ENCODE measurements at places on chromosomes 4 and X. TPM values are rescaled to one million over a fixed set of nuclear protein-coding genes. Genes with fewer than 3 reads are reported as not detected.

GRCh38 chrX:147498796-147499195 lies 412.9 kb upstream of the FMR1 start:
- DNase-seq = no peak

Gene LRP2BP
- 1.1 TPM for polyA plus RNA-seq

Gene INTU
- 2.8 TPM for polyA plus RNA-seq

Gene NKX3-2
- not detected for polyA plus RNA-seq

Gene TMEM192
- 4.9 TPM for polyA plus RNA-seq

GRCh38 chr4:94653984-94654609 lies 103.7 kb upstream of the BMPR1B start:
- no peak for DNase-seq

Gene GAGE1
- not detected for polyA plus RNA-seq

DNA sequence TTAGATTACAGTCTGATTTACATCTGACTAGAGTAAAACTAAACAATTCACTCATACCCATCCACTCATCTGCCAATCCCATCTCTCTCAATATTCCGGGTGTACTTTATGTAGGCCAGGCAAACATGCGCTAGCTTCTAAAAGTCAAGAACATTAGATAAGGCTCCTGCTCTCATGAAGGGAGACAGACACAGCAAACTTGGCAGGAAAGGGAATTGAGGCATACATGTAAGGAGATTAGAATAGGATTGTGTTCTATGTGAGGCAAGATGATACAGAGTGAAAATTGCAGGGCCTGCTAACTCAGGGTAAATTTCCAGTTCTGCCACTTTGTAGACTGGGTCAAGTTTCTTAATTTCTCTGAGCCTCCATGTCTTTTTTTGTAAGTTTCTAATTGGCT lies 135.8 kb downstream of the CDS1 start:
- no peak for DNase-seq

- no peak for DNase-seq
Measured at GRCh38 chrX:38287674-38288073, 39.6 kb downstream of the RPGR start.

DNA sequence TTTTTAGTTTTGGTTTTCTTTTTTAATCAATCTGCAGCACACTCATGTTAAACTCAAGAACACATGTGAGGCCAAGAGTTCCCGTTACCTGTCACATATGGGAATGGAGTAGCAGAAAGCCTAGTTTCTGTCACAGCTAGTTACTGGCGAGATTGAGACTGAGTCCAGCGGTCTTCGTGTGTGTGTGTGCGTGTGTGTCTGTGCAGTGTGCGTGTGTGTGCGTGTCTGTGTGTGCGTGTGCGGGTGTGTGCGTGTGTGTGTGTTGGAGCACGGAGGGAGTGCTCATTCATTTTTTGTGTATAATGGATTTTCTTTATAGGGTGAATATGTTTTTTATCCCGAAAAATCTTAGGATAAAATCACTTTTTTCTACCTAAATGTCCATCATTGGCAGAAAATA lies 19.2 kb downstream of the F11 start:
- DNase-seq = no peak

GRCh38 chr4:117949621-117950020 lies 84.7 kb upstream of the NDST3 start:
- no peak for DNase-seq

DNA sequence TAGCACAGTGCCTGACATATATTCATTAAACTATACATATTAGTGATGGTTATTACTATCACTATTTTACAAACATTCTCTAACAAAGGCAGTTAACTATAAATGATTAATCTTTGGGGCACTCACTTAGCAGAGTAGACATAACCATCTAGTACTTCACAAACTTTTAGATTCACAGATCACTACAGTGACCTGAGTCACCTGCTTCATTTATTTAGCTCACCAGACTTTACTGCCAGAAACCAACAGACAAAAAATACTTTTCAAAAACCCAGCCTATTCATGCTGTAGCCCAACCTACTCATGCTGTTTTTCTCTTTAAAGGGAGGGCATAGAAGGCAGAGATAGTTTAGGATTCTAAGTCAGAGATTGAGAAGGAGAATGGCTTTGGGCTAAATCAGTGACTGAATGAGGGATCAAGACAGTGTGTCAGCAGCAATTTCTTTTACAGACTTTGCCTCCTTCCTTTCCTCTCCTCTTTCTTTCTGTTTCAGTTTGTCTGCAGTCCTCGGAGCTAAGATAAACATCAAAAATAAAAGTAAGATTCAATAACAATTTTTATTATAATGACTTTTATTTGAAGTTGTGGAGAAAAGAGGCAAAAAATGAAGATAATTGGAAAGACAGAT lies 34.7 kb upstream of the PDE5A start:
- no peak for DNase-seq

DNA sequence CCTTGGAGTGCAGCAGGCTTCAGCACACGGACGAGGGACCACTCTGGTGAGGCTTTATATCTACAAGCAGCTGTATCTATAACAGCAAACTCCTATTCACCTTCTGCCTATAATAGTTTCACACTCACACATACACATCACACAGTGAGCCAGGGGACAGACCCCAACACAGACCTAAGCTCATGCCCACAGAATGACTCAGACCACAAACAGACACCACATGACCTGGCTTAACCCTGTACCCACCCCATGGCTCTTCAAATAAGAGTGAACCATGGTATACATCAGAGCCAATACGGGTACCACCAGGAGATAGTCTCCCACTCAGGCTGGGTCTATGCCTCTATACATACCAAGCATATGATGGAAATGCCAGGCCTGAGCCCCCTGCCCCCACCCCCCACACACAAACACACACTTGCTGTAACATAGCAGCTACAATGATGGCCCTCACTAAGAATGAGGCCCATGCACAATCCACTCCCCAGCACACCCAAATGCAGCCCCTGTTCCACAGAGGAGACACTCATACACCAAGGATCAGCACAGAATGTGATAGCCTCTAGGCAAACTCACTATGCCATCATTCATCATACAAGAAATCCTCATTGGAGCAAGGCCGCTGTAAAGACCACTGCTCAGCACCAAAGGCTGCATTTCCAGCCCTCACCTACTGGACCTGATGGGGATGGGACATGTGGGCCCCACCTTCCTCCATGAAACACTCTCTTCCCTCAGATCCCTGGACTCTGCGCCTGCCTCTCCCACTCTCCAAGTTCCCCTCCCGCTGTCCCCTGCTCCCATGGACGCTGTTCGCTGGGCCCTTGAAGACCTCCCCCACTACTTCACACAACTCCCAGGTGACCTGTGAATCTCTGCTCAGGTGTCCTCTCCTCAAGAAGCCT lies 62.1 kb upstream of the XIAP start:
- DNase-seq = no peak

Gene GATA1
- polyA plus RNA-seq = not detected

DNA sequence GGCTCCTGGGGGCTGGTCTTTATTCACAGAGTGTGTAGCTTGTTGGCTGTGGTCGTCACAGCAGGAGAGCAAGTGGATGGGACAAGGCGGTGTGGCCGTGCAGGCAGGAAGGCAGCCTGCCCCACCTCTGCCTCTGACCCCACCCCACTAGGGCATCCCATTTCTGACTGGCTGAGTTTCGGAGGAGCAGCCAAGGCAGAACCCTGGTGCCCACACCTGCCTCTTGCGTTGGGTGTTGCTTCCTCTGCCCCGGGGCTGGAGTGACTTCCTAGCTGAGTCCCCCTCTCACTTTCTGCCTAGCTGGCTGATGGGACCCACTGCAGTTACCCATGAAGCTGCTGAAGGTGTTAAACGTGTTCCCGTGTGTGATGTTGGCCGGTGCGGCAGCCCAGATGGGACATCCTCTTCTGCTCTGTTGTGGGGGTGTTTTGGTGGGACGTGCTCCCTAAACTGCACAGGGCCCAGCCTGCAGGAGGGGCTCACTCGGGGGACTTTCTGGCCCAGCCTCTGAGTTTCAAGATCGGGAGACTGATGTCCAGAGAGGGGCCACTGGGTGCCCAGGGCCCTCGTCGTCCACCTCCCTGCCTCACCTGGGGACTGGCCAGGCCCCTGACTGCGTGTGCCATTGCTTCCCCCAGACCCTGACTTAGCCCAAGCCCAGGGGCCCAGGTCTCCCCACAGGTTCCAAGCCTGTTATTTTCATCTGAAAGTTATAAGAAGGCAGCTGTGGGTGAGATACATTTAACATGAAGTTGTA lies 101.5 kb downstream of the PSAPL1 start:
- DNase-seq = no peak

DNA sequence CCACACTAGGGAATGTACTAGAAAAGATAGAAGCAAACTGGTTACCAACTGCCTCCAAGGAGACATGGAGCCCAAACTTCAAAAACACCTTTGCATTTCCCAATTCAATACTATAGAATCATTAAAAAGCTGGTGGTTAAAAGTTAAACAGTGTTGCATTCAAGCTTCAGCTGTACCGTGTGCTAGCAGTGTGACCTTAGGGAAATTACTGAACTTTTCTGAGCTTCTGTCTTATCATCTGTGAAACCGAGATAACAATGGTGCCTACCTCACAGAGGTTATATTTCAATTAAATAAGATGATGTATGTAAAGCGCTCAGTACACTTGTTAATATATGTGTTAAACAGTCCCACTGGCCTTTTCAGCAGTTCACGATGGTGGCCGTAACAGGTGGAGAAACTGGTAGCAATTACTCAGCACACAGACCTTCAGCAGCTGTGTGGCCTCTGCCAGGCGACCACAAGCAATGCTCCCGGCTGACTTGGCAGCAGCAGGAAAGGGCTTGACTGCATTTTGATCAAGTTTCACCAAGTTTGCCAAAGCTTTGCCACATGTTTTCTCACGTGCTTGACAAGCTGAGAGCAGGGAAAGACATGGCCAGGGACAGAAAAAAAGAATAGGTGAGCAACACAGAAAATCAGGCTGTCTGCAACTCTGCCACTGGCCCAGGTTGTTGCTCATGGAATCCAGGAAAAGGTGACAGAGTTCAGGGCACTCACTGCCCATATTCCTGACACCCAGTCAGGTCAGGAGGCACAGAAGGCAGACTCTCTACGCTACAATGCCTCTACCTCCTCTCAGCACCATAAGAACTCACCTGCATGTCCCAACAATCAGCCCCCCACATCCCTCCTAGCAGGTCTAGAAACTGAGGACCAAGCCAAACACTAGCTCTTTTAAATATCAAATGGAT lies 72.1 kb downstream of the PARM1 start:
- no peak for DNase-seq

- DNase-seq = no peak
Measured at GRCh38 chr4:45701621-45702020, 422.2 kb downstream of the GABRG1 start.

- no peak for DNase-seq
Measured at GRCh38 chr4:108683479-108683878, 33.1 kb downstream of the OSTC start.

Gene RPL39
- polyA plus RNA-seq = 4,457 TPM

DNA sequence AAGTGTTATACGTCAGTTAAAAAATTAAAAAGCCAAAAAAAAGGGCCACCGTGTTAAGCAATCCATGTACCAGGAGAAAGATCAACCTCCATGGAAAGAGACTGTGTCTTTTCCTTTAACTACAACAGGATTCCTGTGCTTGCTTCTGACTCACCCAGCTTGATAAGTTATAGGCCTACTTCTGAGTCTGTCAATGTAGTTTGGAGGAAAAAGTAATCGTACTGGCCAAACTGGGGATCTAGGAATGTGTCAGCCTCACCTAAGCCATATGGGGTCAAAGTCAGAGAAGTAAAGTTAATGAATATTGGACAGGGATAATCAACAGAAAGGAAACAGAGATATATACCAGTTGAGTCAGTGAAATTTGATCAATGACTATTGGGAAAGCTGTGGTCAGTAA lies 470.8 kb upstream of the SLIT2 start:
- no peak for DNase-seq

GRCh38 chr4:42391981-42392380 lies 5.3 kb upstream of the SHISA3 start:
- DNase-seq = no peak

Gene RAB39B
- polyA plus RNA-seq = 0.50 TPM

- DNase-seq = no peak
Measured at GRCh38 chrX:151680805-151681204, 14.5 kb upstream of the PRRG3 start.

Gene NSG1
- not detected for polyA plus RNA-seq

GRCh38 chrX:1610166-1610565 lies 4.7 kb upstream of the ASMT start:
- DNase-seq = no peak

- DNase-seq = no peak
Measured at GRCh38 chrX:53430231-53430630, 3.9 kb downstream of the HSD17B10 start.

DNA sequence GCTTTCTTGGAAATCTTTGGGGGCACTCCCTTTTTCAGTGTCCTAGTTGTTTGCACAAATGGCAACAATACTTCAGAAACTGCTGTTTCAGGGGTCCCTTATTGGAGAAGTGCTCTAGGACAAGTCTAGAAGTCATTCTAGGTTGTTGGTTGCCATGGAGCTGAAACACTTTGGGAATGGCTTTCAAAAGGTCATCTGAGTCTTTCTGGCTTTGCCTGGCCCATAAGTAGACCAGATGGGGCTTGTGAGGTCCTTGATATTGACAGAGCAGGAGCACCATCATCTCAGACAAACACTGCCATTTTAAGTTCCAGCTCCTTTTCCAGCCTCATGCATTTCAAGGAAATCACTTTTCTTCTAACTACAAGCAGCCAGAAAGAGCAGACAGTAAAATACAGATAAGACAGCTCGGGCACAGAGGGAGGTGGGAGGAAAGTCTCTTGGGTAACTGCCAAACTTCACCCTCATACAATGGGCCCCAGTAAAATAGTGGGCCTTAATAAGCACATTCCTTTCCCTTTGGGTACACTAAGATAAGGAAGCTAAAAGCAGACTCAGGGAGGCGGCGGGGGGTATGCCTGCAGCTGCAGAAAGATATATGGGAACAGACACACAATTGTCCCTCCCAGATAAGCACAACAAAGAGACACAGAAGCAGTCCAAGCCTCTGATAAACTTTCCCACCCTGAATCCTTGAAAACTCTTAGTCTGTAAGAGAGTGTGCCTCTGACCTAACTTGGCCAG lies 8.5 kb upstream of the NXF3 start:
- no peak for DNase-seq

- DNase-seq = peak; percentile 74
Measured at GRCh38 chr4:122921971-122922876, at the start of gene NUDT6. TSS of gene NUDT6 (minus strand) at chr4:122922597. CDS start at chr4:122922572, 25 bp downstream.

Gene FAM149A
- polyA plus RNA-seq = 12.8 TPM

DNA sequence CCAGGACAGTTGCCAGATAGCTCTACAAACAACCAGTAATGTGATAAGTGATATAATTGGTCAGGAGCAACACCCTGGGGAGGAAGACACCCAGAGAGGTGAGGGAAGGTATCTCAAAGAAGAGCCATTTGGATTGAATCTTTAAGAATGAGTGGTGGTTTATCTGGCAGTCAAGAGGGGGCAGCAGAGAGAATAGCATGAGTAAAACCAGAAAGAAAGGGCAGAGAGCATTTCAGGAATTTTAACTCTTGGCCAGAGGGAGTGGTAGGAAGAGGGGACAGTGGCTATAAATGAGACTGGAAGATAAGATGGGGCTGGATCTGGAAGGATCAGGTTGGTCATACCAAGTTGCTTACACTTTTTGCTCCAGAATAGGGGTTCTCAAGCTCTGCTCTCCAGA lies 5.9 kb upstream of the SEPTIN6 start:
- DNase-seq = no peak

Gene TEC
- 2.3 TPM for polyA plus RNA-seq

GRCh38 chr4:10853196-10853595 lies 168.6 kb upstream of the CLNK start:
- DNase-seq = no peak

GRCh38 chr4:69056921-69057550 lies 39.2 kb upstream of the UGT2B7 start:
- DNase-seq = no peak

GRCh38 chr4:5980436-5981155 lies 37.6 kb downstream of the C4orf50 start:
- no peak for DNase-seq

GRCh38 chr4:108172231-108172752 lies 3.6 kb upstream of the LEF1 start:
- no peak for DNase-seq

Gene PPP2R2C
- polyA plus RNA-seq = 0.25 TPM

Gene HDX
- 3.2 TPM for polyA plus RNA-seq
